ENCODE measurements at places on chromosomes 4 and X.
A peak's percentile ranks its signal among the peaks of the same experiment; 100 is the strongest.

DNA sequence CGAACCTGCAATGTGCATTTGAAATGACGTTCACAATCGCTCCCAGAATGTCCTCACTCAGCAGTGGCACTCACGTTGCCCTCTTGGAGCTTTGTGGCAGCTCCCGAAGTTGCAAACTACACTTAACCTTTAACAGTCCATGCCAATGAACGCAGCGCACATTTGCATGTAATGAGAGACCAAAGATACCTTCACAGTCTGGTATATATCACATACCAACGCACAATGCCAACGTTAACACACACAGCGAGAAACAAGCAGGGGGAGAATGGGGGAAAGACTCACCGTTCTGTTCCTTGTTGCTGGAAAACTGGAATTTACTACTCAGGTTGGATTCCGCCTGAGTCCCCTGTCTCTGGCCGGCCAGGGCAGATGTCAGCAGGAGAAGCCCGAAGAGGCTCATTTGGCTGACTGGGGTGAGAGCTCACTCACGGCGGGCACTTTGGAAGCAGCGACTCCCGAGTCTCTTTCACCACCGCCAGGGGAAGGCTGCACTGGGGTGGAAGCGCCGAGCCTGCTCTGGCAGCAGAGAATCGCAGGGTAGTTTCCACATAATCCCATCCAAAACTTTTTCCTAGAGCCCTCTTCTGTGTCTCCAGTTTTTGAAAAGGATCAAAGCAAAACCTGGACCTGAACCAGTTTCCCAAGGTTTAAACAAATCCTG, 966 bp downstream of the PDGFC start:
- peak; percentile 85 for DNase-seq

- no peak for DNase-seq
Observed at GRCh38 chr4:31458813-31459212, 738.6 kb downstream of the PCDH7 start.

DNA sequence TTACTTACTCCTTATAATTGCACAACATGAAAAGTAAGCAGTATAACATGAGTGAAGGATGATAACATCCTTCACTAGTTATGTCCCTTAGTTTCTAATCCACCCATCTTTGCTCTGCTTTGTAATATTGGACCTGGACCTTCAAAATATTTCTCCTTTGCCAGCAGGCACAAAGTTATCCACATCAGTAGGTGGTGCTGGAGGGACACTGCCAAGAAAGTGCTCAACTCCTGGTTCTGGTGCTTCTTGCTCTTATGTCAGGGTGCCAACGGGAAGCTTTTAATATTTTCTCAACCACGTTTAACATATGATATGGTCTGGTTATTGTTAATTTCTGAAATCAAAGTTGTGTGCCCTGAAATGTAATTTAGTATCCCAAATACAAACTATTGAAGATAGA, 49.1 kb downstream of the TMEM165 start:
- no peak for DNase-seq

DNA sequence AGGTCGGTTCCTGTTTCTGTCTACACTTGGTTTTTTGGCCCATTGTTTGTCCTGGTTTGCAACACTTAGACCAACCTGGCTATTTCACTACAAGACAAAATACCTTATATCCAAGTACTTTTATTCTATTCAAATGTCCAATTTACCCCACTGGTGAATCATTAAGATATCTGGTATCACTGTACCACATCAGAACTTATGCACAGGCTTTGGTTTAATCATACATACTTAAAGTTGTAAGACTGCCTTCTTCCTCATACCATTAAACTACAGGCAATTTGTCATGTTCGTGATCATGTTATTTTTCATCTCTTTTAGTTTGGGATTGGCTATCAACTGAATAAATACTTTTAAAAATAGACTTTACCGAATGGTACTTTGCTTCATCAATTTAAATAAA, 53.0 kb upstream of the ATOH1 start:
- no peak for DNase-seq

GRCh38 chrX:129968968-129969367, 13.5 kb upstream of the BCORL1 start:
- no peak for DNase-seq

DNA sequence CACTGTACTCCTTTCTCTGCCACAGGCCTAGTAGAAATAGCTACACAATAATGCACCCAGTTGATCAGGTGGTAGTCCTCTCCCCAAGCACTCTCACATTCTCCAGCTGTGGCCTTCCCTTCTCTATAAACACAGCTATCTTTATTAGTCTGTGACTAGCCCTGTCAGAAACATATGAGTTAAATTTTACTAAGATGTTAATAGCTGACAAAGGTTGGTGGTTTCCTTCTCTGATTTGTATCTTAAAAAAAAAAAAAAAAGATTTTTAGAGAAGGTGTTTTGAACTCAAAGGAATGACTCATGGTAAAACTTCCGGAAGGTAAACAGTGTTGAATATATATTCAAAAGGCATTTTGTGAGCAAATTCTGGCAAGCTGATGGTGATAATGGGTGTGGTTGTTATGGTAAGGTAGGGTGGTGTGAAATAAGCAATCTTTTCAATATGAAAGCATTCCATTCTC, 327.4 kb downstream of the PPP3CA start:
- no peak for DNase-seq

DNA sequence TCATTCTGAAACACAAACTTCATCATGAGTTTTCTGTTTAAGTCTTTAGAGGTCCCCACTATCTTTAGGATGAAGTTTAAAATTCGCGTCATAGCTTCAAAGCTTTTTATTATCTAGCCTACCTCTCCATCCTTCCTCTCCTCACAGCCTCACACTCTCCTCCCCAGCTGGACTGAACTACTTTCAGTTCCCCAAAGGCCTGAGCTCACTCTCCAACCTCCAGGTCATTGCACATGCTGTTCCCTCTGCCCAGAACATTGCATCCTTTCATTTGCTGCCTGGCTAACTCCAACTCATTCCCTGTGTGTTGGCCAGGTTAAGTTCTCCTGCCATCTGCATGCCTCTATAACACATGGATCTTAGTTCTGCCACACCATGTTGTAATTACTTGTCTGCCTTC, 2.9 kb upstream of the OTUD5 start:
- no peak for DNase-seq

- no peak for DNase-seq
Observed at GRCh38 chr4:44165938-44166337, 282.7 kb downstream of the KCTD8 start.

DNA sequence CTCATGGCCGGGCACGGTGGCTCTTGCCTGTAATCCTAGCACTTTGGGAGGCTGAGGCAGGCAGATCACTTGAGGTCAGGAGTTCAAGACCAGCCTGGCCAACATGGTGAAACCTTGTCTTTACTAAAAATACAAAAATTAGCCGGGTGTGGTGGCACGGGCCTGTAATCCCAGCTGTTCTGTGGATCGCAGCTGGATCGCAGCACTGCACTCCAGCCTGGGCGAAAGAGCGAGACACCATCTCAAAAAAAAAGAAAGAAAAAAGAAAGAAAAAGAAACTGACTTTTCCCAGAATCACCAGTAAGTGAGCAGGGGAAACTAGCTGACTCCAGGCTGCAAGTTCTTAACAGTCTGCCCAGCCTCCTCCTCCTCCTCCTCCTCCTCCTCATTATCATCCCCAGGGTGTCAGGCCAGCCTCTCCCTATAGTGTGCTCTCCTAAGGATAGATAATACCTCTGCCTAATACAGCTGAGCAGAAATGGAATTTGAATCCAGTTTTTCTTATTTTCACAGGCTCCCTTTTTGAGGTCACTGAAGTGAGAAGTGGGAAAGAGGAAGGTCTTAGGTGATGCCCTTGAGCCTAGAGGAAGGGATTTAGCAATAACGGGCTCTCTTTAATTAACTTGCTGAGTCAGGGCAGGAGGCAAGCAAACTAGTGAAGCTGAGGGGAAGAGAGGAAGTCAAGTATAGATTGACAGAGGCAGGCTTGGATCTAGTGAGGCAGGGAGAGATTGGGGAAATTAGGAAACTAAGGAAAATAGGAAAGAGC, 11.8 kb upstream of the ELF2 start:
- no peak for DNase-seq

Data from upper lobe of right lung (tissue), 1 donor.